NCI-H1694 (cell line): ENCODE measurements at places on chromosomes 5 and 9.

GRCh38 chr9:110936719-110937452, 101.4 kb downstream of the LPAR1 start:
- no peak for DNase-seq

DNA sequence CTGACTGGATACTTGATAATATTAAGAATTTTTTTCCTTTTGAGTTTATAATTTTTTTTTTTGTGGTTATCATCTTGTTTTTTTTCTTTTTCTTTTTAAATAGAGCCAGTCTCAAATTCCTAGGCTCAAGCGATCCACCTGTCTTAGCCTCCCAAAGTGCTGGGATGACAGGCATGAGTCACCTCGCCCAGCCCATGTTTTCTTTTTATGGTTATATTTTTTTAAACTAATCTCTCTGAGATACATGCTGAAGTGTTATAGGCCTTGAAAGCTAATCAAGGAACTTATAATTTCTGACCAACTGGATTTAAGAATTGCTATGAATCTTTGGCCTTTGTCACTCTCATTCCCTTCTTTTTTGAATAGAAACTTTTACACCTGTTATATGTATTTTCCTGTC, 6.8 kb upstream of the AMACR start:
- DNase-seq = no peak

DNA sequence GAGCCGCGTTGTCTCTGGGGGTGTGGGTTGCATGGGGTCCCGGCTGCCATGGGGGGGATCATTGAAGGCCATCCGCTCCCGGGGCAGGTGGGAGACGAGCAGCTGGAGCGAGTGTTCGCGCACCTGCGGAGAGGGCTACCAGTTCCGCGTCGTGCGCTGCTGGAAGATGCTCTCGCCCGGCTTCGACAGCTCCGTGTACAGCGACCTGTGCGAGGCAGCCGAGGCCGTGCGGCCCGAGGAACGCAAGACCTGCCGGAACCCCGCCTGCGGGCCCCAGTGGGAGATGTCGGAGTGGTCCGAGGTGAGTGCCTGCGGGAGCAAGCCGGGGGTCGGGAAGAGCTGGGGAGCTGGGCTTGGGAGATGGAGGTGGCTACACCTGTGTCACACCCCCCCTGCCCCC, 33.7 kb downstream of the ADAMTSL2 start:
- DNase-seq = no peak

DNA sequence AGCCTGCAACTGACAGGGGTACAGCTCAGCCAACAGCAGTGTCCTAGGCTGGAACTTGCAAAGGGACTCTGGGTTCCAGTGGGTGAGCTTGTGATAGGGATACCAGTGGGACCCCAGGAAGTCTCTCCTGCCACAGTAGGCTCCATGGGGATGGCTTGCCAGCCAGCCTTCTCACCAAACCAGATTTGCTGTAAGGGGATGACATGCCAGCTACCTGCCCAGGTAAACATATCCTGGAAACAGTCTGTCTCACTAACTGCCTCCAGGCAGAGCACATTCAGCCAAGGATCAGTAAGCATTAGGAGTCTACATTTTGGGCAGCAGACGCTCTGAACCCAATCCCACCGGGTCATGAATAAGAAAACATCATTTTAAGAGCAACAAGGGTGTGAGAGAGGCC, 49.9 kb downstream of the SIL1 start:
- DNase-seq = no peak

DNA sequence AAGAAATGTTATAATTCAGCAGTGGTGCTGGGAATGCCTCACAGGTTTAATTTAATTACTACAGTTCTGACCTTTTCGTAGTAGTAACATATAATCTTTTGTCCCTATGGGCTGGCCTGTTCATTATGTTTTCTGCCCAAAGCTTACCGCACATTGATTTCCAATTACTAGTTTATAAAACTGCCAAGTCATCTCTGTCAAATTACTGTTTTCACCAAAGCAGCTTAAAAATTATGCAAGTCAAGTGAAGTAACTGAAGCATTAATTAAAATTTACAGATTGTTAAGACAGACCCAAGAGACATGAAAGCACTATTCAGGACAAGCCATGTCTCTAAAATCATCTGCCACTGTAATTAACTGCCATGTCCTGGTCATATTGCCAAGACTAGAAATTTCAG, 93.9 kb upstream of the FTMT start:
- DNase-seq = no peak

- no peak for DNase-seq
Measured at GRCh38 chr9:122261469-122261881, 3.2 kb downstream of the RBM18 start.

GRCh38 chr9:94806307-94806893, 79.9 kb downstream of the AOPEP start:
- no peak for DNase-seq

- no peak for DNase-seq
Measured at GRCh38 chr5:106443746-106444145, 1227.0 kb downstream of the EFNA5 start.

DNA sequence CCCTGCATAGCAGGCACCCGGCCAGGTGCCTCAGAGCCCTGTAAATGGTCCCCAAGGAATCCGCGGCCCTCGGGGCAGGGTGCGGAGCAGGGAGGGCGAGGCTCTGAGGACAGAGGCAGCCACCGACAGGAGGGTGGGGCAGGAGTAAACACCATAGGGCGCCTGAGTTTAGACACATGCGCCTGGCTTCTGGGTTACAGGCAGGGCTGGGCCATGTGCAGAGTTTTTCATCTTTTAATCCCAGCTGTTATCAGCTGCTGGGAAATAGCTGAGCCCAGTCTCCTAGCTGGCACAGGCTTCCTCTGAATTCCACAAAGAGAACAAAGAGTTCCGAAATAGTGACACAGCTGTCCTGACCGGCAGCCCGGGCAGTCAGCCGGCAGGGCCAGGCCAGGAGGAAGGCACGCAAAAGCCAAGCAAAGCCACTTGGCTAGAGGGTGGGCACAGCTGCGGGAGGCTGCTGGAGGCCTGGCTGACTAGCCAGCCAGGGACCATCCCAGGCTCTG, 98.9 kb upstream of the PHYKPL start:
- DNase-seq = no peak

GRCh38 chr5:149062371-149063016, 368 bp downstream of the SH3TC2 start:
- no peak for DNase-seq

DNA sequence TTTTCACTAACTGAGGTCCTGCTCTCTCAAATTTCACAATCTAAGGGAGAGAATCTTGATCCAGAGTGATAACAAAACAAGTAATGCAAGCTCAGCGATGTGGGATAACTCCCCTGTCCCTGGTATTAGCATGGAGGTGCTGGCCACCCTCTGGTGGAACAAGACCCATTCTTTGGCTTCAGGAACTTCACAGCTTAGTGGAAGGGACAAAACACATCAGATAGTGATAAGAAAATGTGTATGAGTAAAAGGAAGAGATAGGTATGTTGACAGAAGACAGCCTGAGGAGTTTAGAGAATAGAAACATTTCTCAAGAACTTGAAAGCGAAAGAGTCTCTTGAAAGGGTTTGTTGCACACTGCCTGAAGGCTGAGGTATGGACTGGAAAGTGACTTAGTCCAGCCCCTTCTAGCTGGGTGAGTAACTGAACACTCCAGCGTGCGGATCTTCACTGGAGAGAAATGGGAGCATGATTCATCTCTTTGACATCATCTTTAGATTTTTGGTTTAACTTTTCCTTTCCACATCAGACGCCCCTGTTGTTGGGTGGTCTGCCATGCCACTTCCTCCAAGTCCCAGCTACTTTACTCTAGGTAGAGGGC, 25.4 kb upstream of the ZSWIM6 start:
- DNase-seq = no peak

DNA sequence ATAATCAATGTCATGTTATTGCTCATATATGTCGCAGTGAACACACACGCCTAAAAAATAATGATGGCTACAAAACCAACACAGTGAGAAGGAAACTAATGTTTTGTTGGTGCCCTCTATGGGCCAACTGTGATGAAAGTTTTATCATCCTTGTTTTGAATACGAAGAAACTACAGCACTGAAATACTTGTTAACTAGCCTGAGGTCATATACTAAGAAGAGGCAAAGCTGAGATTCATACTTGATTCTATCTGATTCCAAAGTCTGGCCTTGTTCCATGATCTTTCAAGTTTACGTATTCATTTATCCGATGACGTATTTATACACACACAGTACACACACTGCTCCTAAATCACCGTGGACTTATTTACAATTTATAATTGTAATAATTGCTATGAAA, 16.1 kb upstream of the DRD1 start:
- DNase-seq = peak; percentile 68

DNA sequence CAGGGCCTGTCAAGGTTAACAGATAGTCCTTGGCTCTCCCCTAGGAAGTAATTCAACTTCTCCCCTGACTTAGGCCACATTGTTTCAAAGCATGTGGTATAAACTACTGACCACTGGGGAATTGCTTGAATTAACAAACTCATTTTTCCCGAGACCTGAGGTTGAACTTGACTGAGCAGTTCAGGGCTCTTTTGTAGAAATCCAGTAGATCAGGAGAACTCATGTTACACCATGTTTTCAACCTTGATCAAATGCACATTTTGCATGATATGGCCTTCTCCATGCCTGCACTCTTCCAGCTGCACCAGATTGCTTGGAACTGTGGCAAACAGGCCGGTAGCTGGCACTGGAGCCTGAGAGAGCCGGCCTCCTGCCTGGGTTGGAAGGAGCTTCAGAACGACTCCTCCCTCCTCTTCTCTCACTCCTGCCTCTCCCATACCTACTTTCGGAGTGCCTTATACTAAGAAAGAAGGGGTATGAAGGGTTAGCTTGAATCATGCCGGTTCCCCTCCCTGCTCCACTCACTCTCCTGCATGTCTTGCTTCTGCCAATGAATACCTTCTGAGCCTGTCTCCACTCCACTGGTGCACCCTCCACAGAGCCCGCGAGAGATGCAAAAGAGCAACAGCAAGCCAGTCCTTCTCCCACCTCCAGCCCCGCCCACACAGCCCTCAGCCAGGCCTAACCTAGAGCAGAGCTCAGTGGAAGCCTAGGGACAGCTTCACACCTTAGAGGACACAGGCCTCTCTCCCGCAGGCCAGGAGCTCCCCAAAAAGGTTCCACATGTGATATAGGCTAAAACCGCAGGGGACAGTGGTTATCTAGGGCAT, 159.4 kb downstream of the MACROH2A1 start:
- DNase-seq = no peak
